HFF-Myc (cell line): ENCODE measurements at places on chromosomes 5 and 9.

- DNase-seq: no peak
These were observed 25.2 kb downstream of the OCLN start for GRCh38 chr5:69517763-69518212.

DNA sequence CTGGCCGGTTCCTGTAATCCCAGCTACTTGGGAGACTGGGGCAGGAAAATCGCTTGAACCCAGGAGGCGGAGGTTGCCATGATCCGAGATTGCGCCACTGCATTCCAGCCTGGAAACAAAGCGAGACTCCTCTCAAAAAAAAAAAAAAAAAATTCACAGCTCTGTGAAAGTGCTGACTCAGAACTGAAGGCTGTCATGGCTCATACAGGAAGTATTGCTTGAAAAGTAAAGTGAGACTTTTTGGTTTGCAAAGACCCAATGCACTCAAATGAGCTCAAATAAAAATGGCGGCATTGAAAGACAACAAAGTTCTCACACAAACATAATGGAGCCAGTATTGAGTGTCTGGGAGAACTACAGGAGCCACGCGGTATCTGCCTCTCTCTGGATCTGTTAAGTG lies 202.1 kb downstream of the FBXL7 start:
- DNase-seq: no peak

- no peak for DNase-seq
These were observed 941.0 kb downstream of the DNAH5 start for GRCh38 chr5:13003457-13003856.

DNA sequence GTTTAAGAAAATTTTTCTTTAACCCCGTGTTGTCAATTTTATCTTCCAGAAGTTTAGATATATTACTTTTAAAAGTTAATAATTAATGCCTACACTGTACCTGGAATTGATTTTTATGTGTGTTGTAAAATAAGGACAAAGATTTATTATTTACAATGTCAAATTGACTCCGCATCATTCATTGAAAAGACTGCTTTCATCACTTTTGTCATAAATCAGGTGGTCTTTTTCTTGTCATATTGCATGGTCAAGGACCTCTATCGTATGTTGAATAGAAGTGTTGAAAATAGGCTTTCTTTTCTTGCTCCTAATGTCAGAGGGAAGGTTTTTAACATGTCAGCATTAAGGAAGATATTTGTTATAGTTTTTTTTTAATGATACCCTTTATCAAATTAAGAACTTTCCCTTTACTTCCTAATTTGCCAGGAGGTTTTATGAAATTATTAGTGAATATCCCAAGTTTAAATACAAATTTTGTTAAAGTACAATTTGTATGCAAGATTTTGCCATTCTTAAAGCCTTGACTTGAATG lies 92.6 kb downstream of the WDR70 start:
- no peak for DNase-seq

DNA sequence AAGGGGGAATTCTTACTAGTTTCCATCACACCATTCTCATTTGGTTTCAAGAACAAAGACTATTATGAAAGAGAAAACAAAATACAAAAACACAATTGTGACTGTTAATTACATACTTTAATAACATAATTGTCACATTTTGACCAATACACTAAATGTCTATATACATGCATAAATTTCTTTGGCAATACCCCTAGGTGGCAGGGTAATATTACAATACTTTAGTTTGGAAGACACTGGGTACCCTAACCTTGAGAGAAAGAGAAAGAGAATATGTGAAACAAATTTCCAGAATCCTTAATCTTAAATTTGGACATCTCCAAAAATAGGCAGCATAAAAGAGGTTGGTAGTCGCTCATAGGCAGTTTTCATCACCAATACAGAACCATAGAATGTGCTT lies 619.6 kb upstream of the ADAMTS16 start:
- no peak for DNase-seq

DNA sequence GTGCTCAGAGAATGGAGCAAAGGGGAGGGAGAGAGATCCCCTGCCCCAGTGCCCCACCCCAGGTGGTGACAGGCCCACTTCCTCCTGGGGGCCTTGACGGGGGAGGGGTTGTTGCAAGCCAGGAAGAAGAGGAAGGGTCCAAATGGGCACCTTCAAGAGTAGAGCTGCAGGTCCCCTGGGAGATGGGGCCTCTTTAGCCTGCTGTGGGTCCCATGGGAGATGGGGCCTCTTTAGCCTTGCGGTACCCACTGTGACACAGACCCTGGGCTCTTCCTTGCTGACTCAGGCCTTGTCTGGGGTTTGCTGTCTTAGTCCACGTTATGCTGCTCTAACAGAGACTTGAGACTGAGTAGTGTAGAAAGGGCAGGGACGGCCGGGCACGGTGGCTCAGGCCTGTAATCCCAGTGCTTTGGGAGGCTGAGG lies 9.6 kb upstream of the TOR4A start:
- no peak for DNase-seq

- no peak for DNase-seq
These were observed 302.6 kb downstream of the KIF4B start for GRCh38 chr5:155316070-155316714.

GRCh38 chr9:114662081-114662989 lies 4.7 kb upstream of the TEX53 start:
- DNase-seq: no peak

DNA sequence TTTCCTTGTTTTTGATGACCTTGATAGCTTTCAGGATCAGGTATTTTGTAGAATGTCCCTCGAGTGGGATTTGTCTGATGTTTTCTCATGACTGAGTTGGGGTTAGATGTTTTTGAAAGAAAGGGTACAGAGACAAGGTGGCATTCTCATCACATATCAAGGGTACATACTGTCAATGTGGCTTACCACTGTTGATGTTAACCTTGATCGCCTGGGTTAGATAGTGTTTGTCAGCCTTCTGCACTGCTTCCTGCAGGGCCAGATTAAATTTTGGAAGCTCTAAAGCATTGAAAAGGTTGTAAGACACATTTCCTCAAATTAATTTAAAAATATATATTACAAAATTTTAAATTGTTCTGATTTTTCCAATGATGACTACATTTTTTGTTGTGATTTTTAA lies 287.4 kb upstream of the ACTBL2 start:
- no peak for DNase-seq

GRCh38 chr9:78677326-78677725 lies 380.4 kb downstream of the PSAT1 start:
- DNase-seq: no peak

DNA sequence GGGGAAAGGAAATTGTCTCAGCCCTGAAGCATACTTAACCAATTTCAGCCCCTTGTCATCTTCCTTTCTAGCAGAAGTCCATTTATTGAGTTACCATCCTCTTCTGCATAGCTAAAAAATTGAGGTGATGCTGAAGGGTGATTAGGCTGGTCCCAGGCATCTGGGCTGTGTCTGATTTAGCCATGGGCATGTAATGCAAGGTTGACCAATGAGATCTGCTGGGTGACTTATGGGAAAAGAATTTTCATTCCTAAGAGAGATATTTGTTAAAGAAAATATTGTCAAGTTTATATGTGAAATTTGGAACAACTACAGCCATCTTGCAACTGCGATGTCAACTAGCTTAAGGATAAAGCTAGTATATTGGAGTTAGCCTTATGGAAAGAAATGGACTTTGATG lies 5.1 kb downstream of the ITGA2 start:
- no peak for DNase-seq

DNA sequence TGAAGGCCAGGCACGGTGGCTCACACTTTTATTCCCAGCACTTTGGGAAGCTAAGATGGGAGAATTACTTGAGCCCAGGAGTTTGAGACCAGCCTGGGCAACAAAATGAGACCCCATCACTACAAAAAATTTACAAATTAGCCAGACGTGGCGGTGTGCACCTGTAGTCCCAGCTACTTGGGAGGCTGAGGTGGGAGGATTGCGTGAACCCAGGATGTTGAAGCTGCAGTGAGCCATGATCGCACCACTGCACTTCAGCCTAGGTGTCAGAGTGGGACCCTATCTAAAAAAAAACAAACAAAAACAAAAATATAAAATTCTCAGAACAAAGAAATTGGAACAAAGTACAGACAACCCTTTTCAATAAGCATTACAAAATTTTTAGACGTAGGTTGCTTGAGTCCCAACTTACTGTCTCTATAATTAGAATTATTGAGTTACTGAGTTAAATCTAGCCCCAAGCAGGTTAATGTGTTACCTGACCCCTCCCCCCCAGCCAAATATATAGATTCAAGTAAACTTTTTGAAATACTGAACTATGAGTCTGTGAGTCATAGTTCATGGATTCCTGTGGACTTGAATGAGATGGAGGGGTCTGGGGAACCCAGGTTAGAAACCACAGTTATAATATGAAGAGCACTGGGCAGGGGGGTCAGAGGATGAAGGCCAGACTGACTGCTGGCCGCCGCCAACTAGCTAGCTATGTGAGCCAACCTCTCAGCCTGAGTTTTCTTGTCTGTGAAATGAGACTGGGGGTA lies 173.1 kb downstream of the AOPEP start:
- no peak for DNase-seq

GRCh38 chr5:138053554-138053953 lies 20.7 kb upstream of the FAM13B start:
- DNase-seq: no peak

DNA sequence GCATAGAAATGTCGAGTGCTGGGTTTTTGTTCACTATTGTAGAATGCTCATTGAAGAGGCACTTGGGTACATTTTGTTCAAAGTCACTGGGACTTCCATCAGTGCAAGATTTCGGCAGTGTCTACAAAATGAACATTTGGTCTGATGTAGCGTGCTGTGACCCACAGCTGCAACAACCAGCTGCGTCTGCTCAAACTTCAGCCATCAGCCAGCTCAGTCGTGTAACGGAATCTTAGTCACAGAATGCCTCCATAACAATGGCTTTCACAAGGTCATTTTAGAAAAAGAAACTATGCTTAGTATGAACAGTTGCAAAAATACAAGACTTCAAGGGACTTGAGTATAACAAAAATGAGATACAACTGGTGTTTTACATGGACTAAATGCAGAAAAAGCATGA lies 828.1 kb upstream of the GRAMD2B start:
- DNase-seq: no peak

GRCh38 chr5:10534561-10535530 lies 29.0 kb upstream of the ANKRD33B start:
- DNase-seq: no peak

GRCh38 chr5:142420561-142421227 lies 95.9 kb upstream of the SPRY4 start:
- no peak for DNase-seq

- peak; percentile 39 for DNase-seq
These were observed 66.6 kb downstream of the ZNF474 start for GRCh38 chr5:122195802-122196394.

DNA sequence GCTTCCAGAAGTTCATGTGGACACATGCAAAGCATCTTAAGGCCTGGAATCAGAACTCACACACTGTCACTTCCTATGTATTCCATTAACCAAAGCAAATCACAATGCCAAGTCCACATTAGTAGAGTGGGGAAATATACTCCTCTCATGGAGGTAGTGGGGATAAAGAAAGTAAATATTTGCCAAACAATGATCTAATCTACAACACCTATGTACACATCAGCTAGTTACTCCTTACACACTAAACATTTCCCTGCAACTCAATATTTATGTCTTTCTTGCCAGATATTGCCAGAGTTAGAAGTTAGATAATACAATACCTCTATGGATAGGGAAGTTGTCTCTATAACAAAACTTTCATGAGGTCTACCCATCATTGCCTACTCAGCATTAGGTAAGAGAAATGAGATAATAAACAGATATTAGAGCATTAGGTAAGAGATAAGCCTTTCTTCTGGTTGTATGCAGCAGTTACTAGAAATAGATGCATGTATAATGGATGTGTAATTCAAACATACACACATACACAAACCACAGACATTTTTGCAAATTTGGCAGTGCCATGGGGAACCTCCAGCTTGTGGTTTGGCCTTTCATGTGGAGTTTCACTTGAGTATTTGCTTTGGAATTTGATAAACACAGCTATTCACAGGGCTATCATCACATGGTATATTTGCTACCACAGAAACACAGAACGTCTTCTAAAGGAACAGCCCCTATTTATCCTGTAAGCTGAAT lies 196.5 kb downstream of the TLE1 start:
- peak; percentile 62 for DNase-seq

GRCh38 chr5:108345541-108346171 lies 36.2 kb downstream of the FBXL17 start:
- DNase-seq: peak; percentile 19

DNA sequence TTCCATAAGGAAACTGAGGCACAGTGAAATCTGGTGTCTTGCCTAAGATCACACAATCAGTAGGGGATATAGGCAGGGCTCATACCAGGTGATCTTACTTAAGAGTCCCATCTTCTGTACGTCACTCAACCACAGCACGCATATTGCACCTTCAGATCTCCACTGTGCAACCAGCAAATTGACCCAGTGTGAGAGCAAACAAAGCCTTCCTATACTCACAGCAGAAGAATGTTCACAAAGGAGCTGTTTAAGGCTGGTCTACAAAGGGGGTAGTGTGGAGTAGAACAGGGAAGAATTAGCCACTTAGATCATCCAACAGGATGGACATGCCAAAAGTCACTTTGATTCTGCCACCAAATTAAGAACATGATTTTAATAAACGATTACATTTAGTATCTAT lies 305.9 kb downstream of the SLIT3 start:
- no peak for DNase-seq

- DNase-seq: no peak
These were observed 94.3 kb downstream of the STRBP start for GRCh38 chr9:123174079-123174478.

GRCh38 chr9:124409410-124409809 lies 5.8 kb downstream of the PSMB7 start:
- DNase-seq: no peak

DNA sequence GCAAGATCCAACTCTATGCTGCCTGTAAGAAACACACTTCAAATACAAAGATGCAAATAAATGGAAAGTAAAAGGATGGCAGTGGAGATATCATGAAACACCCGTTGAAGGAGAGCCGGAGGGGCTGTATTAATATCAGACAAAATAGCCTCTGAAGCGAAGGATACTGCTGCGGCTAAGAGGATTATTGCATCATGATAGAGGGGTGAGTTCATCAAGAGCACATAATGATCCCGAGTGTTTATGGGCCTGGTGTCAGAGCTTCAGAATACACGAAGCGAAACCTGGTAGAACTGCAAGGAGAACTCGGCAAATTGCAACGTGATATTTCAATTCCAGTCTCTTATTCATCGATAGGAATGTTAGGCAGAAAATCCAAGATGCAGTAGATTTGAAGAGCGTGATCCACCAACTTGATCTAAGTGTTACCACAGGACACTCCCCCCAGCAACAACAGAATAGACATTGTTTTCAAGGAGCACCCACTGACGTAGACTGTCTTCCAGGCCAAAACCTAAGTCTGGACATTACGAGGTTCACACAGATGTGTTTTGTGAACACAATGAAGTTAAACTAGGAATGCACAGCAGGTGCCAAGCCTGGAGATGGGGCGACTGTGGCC lies 27.7 kb upstream of the QSOX2 start:
- DNase-seq: no peak

GRCh38 chr5:127562252-127562651 lies 44.8 kb downstream of the PRRC1 start:
- DNase-seq: no peak

DNA sequence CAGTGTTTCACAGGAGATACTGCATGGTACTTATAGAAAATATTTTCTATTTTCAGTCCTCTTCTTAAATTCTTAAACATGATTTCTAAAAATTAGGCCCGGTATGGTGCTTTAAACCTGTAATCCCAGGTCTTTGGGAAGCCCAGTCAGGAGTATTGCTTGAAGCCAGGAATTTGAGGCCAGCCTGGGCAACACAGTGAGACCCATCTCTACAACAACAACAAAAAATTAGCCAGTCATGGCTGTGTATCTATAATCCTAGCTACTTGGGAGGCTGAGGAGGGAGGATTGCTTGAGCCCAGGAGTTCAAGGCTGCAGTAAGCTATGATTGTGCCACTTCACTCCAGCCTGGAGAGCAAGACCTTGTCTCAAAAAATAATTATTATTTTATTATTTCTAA lies 23.3 kb downstream of the ELL2 start:
- DNase-seq: no peak
